ENCODE measurements at places on chromosomes 12 and 14. TPM values are rescaled to one million over a fixed set of nuclear protein-coding genes. Genes with fewer than 3 reads are reported as not detected.

Gene ITGA7
- 1.2 TPM for total RNA-seq

Gene SLCO1B1
- not detected for total RNA-seq

Gene MMP19
- 37.5 TPM for total RNA-seq

Gene PMCH
- not detected for total RNA-seq

Gene PGF
- 1.6 TPM for total RNA-seq

Gene RASSF3
- total RNA-seq, result 17.9 TPM

Gene CCDC197
- not detected for total RNA-seq

Gene COCH
- total RNA-seq, result not detected

Gene GYS2
- not detected for total RNA-seq

Gene DNAI7
- total RNA-seq, result not detected

Gene RBP5
- total RNA-seq, result not detected

Gene DEPDC4
- not detected for total RNA-seq
